COLO829 (cell line): ENCODE measurements at places on chromosomes 2 and 18.

DNA sequence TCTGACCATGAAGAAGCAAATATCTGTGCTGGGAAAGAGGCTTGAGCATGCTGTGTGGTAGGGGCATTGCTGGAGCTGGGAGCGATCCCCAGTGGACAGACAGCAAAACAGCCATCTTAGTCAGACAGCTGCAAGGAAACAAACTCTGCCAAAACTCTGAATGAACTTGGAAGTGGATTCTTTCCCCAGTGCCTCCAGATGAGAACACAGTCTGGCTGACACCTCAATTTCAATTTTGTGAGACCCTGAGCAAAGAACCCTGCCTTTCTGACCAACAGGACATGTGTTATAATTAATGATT, 23.2 kb upstream of the FAP start:
- DNase-seq = no peak

DNA sequence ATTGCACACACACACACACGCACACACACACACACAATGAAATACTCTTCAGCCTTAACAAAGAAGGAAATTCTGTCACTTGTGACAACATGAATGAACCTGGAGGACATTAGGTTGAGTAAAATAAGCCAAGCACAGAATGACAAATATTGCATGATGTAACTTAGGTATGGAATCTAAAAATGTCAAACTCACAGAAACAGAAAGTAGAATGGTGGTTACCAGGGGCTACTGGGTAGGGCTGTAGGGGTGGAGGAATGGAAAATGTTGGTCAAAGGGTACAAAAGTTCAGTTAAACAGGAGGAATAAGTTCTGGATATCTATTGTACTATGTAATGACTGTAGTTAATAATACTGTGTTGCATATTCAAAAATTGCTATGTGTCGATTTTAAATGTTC, 29.5 kb downstream of the SCN2A start:
- no peak for DNase-seq

DNA sequence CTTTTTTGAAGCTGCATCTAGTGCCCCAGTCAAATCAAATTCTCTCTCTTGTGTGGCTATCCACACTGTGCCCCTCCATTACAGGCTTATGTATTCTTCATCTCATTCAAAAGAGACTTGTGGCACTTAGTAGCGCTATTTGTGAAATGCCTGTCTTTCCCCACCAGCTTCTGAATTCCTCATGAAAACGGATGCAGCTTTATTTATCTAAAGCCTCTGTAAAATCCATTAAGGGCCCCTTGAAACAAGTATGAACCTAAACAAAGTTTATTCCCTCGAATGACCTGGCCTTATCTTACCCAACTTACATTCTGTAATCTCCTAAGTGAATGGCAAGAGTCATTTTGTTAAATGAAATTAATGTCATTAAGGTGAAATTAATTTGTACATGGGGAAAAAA, 417.4 kb upstream of the PIK3C3 start:
- no peak for DNase-seq

- DNase-seq = no peak
These were observed 154.2 kb upstream of the CNTNAP5 start for GRCh38 chr2:123870881-123871276.

- DNase-seq = no peak
These were observed 127.3 kb downstream of the DIS3L2 start for GRCh38 chr2:232088771-232089170.

- peak; percentile 70 for DNase-seq
These were observed 30.2 kb downstream of the XDH start for GRCh38 chr2:31384351-31384750.
